Caco-2 (cell line): ENCODE measurements at places on chromosomes 13 and 19.

DNA sequence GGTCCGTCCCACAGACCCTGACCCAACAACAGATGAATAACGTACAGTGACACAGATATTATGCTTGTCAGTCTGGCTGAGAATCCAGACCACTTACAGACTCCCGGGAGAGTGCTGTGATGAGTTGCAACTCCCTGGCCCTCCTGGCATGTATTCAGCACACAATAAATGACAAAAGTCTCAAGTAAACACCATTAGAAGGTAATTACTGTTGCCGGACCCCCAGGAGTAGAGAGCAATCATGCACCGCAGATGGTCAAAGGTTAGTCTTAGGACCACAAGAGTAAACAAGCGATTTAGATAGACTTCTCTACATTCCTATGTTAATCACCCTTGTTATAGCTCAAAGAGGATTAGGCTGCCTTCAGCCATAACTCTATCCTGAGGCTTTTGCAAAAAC lies 726.4 kb upstream of the GPC6 start:
- peaks cover 18% of the 10 kb centered on the region for H3K4me1 ChIP-seq
- peak overlapping the region; percentile 69 for H3K27ac ChIP-seq
- H3K27me3 ChIP-seq = no peaks in the 10 kb centered on the region

- H3K27me3 ChIP-seq = no peaks in the 10 kb centered on the region
- H3K36me3 ChIP-seq = no peaks in the 10 kb centered on the region
- no peaks in the 10 kb centered on the region for H3K4me1 ChIP-seq
- no peak overlapping the region for H3K4me3 ChIP-seq
Measured at GRCh38 chr13:48831248-48831647, 144.5 kb upstream of the FNDC3A start.

- DNase-seq = peak; percentile 68
- no peaks in the 10 kb centered on the region for H3K27me3 ChIP-seq
- no peak overlapping the region for H3K27ac ChIP-seq
- H3K4me1 ChIP-seq = no peaks in the 10 kb centered on the region
- H3K36me3 ChIP-seq = no peaks in the 10 kb centered on the region
Measured at GRCh38 chr13:113777311-113778260, 18.6 kb downstream of the TMEM255B start.

DNA sequence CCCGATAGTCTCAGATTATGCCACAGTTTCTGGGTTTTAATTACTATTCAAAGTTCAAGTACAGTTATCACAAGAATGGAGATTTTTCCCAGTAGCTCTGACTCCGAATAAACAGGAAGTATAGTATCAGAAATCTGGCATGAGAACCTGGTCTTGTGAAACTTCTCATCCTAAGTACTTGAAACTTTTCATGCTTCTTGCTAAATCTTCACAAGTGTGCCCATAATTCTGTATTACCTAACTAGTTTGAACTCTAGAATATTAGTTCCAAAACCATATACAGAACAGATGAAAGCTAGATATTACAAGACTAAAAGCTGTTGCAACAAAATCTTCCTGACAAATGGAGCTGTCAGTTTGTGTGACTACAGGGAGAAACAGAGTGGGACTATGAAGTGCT lies 70.5 kb upstream of the CSNK1A1L start:
- no peaks in the 10 kb centered on the region for H3K27me3 ChIP-seq
- no peak for DNase-seq
- no peaks in the 10 kb centered on the region for H3K4me1 ChIP-seq
- no peak overlapping the region for H3K27ac ChIP-seq

DNA sequence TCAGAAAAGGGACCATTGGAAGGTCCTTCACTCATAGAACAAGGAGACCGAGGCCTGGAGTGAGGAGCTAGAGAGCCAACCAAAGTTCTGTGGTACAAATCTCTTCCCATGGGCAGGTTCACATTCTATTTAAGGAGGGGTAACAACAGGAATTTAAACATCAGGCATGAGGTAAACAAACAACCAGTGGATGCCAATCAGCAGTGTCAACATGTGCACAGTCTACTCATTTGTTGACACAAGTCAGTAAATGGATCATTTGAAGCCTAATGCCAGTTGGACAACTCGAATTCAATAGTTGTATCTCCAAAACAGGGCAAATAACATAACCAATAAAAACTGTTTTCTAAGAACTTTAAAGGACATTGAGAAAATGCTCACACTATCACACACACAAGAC lies 6.3 kb upstream of the DOCK9 start:
- no peak for DNase-seq
- no peak overlapping the region for H3K4me3 ChIP-seq

GRCh38 chr13:47306991-47307390 lies 410.1 kb upstream of the HTR2A start:
- H3K27ac ChIP-seq = no peak overlapping the region
- no peaks in the 10 kb centered on the region for H3K4me1 ChIP-seq
- H3K4me3 ChIP-seq = no peak overlapping the region

- H3K27ac ChIP-seq = no peak overlapping the region
- DNase-seq = no peak
- no peaks in the 10 kb centered on the region for H3K27me3 ChIP-seq
- H3K4me3 ChIP-seq = no peak overlapping the region
Measured at GRCh38 chr13:59435024-59435423, 728.7 kb downstream of the DIAPH3 start.

DNA sequence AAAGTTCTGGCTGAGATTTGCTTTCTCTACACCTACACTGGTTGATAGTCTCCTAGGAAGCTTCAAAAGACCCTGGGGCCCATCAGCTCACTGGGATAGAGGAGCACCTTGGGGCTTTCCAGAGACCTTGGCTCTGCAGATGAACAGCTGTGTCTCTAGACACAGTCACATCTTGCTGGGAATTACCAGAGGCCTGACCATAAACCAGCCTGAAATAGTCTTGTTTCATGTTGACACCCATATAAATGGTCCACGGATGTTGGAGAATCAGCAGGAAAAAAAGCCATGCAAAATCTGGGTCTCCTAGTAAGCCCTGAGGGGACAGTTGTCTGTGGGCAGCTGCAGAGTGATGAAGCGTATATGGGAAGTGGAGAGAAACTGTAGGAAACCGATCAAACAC lies 207.6 kb downstream of the DNAJC15 start:
- no peaks in the 10 kb centered on the region for H3K27me3 ChIP-seq
- no peaks in the 10 kb centered on the region for H3K36me3 ChIP-seq
- no peak overlapping the region for H3K27ac ChIP-seq

DNA sequence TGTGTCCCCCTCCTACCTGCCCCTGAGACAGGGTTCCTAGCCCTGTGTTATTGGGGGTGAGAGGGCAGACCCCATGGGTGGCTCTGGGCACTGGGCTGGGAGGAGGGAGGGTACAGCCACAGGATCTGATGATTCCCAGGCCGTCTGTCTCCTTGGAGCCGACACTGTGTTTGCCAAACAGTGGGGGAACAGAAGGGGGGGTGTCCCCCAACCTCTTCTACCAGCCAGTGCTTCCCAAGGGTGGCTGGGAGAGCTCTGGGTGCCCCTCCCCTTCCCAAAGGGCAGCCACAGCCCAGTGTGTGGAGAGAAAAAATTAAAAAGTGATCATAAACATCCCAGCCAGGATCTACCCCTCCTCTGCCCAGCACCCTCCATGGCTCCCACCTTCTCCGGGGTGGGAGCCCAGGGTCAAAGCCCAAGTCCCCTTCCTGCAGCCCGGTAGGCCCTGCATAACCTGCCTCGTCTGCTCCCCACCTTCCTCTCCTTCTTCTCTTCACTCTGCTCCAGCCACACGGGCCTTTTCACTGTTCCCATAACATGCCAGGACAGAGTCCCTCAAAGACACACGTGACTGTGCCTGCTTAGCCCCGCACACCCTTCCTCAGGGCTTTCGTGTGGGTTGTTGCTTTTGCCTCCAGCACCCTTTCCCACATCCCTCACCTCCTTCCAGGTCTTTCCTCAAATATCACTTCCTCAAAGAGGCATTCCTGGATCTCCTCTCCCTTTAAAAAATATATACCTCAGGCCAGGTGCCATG lies 1.4 kb upstream of the PLIN4 start:
- no peak overlapping the region for H3K4me3 ChIP-seq
- peaks cover 16% of the 10 kb centered on the region for H3K4me1 ChIP-seq
- no peak overlapping the region for H3K27ac ChIP-seq
- no peaks in the 10 kb centered on the region for H3K27me3 ChIP-seq
- no peaks in the 10 kb centered on the region for H3K36me3 ChIP-seq
- DNase-seq = no peak

DNA sequence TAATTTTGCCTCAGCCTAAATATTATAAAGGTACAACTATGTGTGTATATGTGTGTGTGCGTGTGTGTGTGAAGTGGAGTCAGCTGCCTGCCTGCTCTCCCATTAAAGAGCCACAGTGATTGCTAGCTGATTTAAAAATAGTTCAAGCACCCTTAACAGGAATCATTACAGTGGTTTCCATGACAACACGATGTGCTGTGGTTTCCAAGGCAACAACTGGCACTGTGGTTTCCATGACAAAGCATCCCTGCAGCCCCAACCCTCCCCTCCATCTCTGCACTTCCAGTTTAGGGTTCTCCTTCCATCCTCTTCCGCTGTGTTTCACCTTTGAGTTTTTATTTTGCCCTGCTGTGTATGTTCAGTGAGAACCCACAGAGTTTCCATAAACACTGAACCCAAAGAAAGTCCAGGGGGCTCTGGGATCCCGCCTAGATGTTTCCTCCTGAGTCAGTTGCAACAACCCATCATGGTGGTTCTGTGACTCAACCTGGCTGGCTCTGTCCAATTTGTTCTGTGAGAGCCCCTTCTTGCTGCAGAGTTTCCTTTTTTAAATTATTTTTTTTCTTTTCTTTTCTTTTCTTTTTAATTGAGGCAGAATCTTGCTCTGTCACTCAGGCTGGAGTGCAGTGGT lies 7.1 kb upstream of the PNMA8A start:
- H3K27me3 ChIP-seq = no peaks in the 10 kb centered on the region
- no peak overlapping the region for H3K4me3 ChIP-seq
- H3K4me1 ChIP-seq = no peaks in the 10 kb centered on the region
- H3K27ac ChIP-seq = no peak overlapping the region
- H3K36me3 ChIP-seq = no peaks in the 10 kb centered on the region

DNA sequence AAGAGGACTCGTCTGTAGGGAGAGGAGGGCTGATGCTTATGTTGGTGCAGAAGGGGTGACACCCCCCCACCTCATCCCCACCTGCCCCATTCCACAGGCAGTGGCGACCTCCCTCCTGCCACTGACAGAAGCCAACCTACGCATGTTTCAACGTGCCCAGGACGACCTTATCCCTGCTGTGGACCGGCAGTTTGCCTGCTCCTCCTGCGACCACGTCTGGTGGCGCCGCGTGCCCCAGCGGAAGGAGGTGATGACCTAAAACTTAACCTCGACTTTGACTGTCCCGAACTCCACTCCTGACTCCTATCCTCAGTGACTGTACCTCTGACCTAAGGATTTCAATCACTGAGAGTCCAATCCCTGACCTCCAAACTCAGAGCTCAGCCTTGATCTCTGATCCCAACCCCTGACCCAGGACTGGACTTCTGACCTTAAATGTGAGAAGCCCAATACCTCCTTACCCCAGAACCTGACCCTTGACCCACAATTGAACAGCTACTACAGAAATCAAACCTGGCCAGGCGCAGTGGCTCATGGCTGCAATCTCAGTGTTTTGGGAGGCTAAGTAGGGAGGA lies 3.8 kb downstream of the SHFL start:
- H3K4me1 ChIP-seq = no peaks in the 10 kb centered on the region
- DNase-seq = no peak
- H3K4me3 ChIP-seq = no peak overlapping the region
- H3K36me3 ChIP-seq = no peaks in the 10 kb centered on the region
- H3K27ac ChIP-seq = no peak overlapping the region

DNA sequence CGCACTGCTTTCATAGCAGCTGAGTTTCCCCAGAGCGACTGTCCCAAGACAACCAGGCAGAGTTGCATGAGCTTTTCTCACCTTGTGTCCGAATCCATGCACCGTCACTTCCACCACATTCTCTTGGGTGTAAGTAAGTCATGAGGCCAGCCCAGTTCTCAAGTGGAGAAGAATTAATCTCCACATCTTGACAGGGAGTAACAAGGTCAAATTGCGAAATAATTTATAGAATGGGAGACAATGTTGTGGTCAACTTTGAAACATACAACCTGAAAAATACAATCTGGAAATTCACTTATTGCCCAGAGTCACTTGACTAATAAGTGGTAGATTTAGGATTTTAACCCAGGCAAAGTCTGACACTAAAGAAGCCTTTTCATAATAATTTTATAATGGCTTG lies 123.7 kb downstream of the UFM1 start:
- H3K4me3 ChIP-seq = no peak overlapping the region
- no peak for DNase-seq
- H3K27ac ChIP-seq = no peak overlapping the region
- H3K4me1 ChIP-seq = no peaks in the 10 kb centered on the region
- no peaks in the 10 kb centered on the region for H3K27me3 ChIP-seq

GRCh38 chr13:98353750-98354149 lies 176.7 kb upstream of the RNF113B start:
- no peaks in the 10 kb centered on the region for H3K27me3 ChIP-seq
- no peak overlapping the region for H3K4me3 ChIP-seq
- peaks cover 2% of the 10 kb centered on the region; the same call in 1 of the 2 replicates for H3K36me3 ChIP-seq
- no peak for DNase-seq
- H3K27ac ChIP-seq = no peak overlapping the region

DNA sequence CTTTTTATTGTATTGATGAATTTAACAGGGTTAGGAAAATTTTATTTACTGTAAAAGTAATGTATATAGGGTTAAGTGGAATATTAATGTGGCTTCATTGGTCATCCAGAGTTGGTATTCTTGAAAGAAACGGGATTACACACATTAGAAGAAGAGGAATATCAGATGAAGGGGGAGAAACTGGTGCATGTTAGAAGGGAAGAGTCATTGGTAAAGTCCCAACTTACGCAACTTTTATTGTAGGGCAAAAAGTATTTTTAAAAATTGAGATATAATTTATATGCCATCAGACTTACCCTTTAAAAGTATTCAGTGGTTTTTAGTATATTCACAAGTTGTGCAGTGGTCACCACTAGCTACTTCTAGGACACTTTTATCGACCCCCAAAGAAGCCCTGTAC lies 47.3 kb downstream of the DNAJC3 start:
- no peaks in the 10 kb centered on the region for H3K27me3 ChIP-seq
- H3K36me3 ChIP-seq = no peaks in the 10 kb centered on the region

GRCh38 chr19:11463391-11463790 lies 17.5 kb downstream of the ELAVL3 start:
- H3K4me3 ChIP-seq = no peak overlapping the region
- DNase-seq = no peak
- H3K36me3 ChIP-seq = no peaks in the 10 kb centered on the region
- no peaks in the 10 kb centered on the region for H3K27me3 ChIP-seq
- no peak overlapping the region for H3K27ac ChIP-seq

DNA sequence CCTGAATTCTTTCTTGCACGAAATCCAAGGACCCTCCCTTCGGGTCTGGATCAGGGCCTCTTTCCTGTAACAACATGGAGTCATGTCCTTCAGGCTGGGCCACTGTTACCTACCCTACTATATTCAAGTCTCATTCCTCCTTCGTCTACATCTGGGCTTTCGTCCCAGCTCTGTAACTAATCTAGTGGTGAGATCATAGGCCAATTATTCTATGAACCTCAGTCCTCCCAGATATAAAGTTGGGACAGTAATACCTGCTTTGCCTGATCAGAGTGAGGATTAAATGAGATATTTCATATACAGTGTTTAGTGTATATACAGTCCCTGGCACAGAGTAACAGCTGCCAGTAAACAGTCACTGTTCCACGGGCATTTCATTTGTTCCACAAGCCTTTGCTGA lies 48.3 kb upstream of the ATP12A start:
- no peaks in the 10 kb centered on the region for H3K36me3 ChIP-seq
- no peak overlapping the region for H3K4me3 ChIP-seq
- H3K4me1 ChIP-seq = no peaks in the 10 kb centered on the region
- DNase-seq = no peak
- no peaks in the 10 kb centered on the region for H3K27me3 ChIP-seq

- no peaks in the 10 kb centered on the region for H3K4me1 ChIP-seq
- H3K27ac ChIP-seq = no peak overlapping the region
- no peak for DNase-seq
- no peaks in the 10 kb centered on the region for H3K27me3 ChIP-seq
Measured at GRCh38 chr13:113996912-113997745, 23.3 kb upstream of the C13orf46 start.
